AG08395 (cell line): ENCODE measurements at places on chromosomes 5 and 9.

DNA sequence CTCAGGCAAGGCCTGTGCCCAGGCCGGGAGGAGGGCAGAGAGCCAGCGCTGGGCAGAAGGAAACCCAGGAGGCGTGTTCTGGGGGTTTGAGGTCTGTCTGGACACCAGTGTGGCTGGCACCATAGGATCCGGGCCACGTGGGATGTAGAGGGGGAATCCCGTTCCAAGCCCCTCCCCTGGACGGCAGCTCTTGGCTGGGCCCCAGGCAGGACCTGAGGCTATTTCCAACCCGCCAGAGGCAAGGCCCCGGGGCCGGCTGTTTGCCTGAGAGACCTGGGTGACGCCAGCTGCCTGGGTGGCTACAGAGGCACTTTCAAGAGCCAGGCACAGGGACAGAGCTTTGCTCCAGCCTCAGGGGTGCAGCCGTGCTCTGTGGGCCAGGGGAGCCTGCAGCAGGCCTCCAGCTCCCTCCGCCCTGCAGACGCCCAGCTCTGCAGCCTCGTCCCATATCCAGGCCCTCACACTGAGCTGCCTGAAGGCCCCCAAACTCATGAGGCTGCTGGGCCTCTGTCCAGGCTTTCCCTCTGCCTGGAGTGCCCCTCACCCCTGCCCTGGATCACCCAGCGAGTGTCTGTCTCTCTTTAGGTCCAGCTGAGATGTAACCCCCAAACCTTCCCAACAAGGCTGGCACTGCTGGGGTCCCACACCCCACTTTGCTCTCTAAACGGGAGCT, 56.6 kb upstream of the EGFL7 start:
- DNase-seq = no peak

DNA sequence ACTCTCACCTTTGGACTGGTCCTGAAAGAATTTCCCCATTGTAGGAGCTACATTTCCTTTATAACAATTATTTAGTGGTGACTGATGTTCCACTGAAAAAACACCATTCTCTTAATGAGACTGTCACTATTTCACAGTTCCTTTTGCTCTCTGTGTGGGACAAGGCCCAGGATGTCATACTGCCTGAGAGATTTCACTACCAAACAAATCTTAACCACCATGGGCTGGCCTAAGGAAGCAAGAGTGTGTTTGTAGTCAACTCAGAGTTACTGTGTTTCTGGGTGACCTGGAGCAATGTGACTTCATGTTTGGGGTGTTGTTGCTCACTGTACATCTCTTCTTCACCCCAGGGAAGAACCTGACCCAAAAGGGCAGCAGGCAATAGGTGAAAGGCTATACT, 50.1 kb upstream of the ZNF608 start:
- DNase-seq = no peak

DNA sequence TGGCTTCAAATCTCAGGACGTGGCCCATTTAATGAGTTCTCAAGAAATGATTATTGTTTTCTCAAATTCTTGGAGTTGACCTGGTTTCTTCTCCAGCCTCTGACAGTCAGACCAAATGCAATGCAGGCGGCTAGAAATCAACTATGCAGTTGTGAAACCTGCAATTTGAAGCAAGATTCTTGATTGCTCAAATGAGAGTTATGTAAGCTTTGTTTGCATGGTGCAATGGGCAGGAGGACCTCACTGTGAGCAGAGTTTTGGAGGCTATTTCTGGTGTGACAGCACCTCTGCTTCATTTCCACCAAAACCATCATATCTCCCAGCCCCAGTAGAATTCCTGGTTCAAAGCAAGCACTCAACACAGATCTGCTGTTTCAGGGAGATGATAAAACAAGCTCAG, 500.0 kb upstream of the KLF4 start:
- DNase-seq = peak; percentile 48

GRCh38 chr5:103216137-103216536, 42.4 kb upstream of the MACIR start:
- DNase-seq = no peak

GRCh38 chr5:123537256-123537655, 25.3 kb downstream of the CSNK1G3 start:
- no peak for DNase-seq

DNA sequence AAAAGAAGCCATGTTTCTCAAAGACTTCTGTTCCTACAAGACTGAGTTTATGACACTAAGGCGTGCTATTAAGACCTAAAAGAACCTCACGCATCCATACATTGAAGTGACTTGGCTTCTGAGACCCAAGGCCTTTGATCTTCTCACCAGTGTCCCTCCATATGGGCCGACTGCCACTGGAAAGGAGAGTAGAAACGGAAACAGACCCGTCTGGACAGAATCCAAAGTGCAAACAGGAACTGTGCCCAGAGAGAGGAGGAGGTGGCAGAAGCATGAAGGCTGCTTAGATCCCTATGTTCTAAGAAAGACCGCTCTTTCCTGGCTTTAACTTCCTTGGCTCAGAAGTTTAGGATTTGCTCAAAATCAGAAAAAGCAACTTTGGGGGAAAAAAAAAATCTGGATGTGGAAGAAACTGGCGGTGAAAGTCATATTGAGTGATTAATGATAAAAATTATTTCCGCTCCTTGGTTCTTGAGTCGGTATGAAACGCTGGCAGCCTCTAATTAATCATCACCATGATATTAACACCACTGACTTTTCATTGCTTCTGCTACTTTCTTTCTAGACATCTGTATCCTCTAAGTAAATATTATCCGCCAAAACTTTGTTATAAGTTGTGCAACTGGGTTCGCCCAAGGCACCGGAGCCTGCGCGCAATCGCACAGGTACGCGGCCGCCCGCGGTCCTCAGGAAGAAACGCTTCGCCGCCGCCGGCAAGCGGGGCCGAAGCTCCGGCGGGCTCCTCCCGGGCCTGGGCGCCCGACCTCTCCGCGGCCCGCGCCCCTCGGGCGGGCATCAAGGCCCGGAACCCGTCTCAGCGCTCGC, 726 bp downstream of the DAP start:
- DNase-seq = peak; percentile 46

DNA sequence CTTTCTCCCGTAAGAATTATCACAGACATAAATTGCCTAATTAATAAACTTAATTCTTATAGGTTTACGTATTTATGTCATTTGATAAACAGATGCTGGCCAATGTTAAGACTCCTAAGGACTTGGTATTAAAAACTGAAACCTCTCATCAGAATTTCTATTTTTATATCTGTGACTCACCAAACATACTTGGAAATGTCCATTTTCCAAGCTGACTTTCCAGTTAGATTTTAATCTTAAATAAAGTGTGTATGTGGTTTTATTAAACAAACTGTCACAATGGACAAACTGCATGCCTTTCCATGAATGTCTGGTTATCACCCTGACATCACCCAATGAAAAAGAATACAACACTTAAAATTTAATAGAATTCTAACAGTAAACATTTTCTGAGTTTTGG, 12.6 kb upstream of the COL23A1 start:
- no peak for DNase-seq

GRCh38 chr9:134602547-134603362, 38.8 kb upstream of the COL5A1 start:
- peak; percentile 93 for DNase-seq

DNA sequence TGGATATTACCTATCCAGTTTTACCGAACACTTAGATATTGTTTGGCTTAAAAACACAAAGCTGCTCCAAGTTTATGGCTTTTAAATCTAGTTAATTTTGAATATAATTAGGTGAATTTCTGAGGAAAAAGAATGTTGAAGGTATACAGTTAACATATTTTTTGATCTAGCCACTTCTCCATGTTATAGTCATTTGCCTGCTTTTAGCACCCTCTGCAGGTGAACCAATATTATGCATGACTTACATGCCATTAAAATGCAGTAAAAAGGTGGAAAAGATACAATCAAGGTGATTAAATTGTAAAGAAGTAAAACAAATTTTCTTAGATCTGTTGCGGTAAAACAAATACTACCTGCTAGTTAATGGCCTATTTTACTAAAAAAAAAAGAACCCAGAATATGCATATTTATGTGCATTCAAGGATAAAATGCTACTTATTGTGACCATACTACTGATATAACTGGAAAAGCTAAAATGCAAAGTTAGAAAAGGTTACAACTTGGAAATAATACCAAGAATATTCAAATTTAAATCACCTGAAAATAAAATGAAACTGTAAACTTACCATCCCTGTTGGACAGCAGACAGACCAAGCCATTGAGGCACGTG, 132.1 kb downstream of the AP3B1 start:
- peak; percentile 3 for DNase-seq

- peak; percentile 64 for DNase-seq
Measured at GRCh38 chr5:142474431-142475094, 149.7 kb upstream of the SPRY4 start.

GRCh38 chr5:1751864-1752822, 47.5 kb downstream of the MRPL36 start:
- DNase-seq = no peak

DNA sequence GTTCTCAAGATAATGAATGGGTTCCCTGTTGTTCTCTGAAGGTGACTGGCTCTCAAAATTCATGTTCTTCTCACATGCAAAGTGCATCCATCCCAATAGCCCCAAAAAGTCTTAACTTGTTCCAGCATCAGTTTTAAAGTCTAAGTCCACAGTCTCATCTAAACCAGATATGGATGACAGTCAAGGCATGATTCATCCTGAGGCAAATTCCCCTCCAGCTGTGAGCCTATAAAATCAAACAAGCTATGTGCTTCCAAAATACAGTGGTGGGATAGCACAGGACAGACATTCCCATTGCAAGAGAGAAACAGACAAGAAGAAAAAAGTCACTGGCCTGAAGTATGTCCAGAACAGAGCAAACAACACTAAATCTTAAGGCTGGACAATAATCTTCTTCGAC, 25.4 kb downstream of the FBXO10 start:
- no peak for DNase-seq

- DNase-seq = no peak
Measured at GRCh38 chr5:124929000-124929399, 182.6 kb upstream of the ZNF608 start.

- DNase-seq = no peak
Measured at GRCh38 chr5:172010278-172010677, 3.8 kb upstream of the FBXW11 start.

DNA sequence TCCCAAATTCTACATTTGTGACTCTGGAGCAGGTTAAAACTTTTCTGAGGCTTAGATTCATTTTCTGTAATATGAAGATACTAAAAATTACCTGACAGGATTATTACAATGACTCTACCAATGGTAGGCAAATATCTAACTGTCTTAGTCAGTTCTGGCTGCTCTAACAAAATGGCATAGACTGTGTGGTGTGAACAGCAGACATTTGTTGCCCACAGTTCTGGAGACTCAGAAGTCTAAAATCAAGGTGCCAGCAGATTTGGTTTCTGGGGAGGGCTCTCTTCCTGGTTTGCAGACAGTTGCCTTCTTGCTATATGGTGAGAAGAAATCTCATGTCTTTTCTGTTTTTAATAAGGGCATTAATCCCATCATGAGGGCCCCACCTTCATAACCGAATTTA, 245.1 kb downstream of the MAST4 start:
- DNase-seq = no peak
